ENCODE measurements at places on chromosomes 11 and 22.

DNA sequence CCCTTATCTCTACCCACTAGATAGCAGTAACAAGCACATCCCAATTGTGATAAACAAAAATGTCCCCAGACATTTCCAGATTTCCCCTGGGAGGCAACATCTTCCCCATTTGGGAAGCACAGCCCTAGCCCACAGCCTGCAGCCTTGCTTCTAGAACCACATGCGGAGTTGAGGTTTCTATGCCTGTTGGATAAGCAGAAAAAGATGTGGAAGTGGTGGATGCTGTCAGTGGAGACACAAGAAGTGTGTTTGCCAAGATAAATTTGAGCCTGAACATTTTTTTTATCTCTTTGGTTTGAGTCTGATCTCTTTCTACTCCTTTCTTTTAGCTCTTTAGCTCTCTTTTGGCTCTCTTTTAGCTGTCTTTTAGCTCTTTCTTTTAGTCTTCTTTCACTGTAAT lies 884.5 kb downstream of the NTM start:
- no peak for DNase-seq

GRCh38 chr11:17498058-17498457 lies 21.4 kb upstream of the ABCC8 start:
- DNase-seq: no peak

DNA sequence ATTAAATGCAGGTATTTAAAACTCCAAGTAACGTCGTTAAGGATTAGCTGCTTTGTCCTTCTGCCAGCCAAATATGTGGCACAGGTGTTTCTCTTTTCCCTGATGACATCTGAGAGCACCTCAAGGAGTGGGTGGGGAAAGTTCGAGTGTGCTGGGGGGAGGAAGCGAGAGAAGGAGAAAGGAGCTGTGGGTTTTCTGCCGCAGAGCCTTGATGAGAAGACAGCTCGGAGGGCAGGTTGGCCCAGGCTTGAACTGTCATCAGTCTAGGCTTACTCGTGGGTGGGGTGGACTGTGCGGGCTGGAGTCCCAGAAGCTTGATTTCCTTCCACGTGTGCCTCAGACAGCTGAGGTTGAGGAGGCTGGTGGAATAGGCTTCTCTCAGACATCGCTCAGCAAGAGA lies 15.2 kb upstream of the SORL1-AS1 start:
- DNase-seq: no peak

- no peak for DNase-seq
These were observed 14.0 kb upstream of the LRRC32 start for GRCh38 chr11:76684516-76684915.

- DNase-seq: no peak
These were observed 2.0 kb upstream of the ZNF195 start for GRCh38 chr11:3380706-3381545.

DNA sequence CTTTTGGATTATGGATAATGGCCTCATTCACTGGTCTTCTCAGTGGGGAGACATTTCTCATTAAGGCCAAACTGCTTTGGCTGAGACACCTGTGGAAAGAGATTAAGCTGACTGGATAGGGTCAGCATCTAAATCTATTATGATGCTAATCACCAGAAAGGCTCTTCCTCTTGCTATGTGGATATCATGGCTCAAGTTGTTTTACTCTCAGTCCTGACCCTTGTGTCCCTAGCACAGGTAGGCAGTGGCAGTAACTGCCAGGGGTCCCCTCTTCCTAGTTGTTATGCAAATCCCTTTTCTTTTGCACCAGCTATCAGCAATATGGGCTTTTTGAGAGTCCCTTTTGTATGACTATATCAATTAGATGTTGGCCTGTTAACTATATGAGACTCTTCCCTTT lies 335.7 kb upstream of the PLET1 start:
- no peak for DNase-seq

DNA sequence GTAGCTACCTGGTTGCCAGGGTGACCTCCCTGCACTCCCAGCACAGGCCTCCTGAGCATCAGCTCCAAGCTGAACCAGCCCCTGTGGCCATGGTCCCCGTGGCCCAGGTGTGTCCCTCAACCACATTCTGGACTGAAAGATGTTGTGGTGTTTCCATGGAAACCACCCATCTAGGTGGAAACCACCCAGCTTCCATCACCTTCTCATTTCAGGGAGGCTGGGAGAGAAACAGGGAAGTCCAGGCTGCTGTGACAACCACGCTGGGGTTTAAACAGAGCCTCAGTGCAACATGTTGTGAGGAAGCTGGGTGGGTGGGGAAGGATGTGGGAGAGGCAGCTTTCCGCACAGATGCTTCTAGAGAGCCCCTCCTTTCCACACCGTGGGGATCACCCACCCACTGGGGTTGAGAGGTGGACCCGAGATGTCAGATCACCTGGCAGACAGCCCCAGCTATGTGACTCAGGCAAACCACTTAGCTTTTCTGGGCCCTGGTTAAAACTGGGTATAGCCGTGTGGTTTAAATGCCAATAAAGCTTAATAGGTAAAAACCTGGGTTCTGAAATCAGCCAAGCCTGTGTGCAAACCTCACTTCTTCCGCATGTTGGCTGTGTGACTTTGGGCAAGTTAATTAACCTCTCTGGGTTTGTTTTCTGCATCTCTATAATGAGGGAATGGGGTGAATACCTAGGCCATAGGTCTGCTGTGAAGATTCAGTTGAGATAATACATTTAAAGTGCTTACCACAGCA lies 46.4 kb downstream of the CD82 start:
- DNase-seq: peak; percentile 35

GRCh38 chr11:106288822-106289387 lies 211.4 kb downstream of the AASDHPPT start:
- no peak for DNase-seq

DNA sequence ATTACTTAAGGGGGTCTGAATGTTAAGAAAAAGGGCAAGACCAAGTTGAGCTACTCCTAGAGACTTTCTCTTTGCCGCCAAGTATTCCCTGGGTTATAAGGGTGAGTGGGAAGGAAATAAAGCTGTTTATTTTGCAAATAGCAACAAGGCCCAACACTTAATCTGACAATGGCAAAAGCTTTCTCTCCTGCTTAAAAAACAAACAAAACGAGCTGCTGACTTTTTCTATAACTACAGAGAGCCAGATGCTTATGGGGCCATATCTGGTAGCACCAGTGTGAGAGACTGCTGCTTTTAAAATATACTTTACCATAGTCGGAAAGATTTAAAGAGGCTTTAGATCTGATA lies 2.3 kb upstream of the KDM2A start:
- no peak for DNase-seq

GRCh38 chr11:116532066-116532465 lies 240.7 kb downstream of the BUD13 start:
- DNase-seq: no peak

- no peak for DNase-seq
These were observed 67.2 kb downstream of the BMAL1 start for GRCh38 chr11:13344818-13345217.

- DNase-seq: no peak
These were observed 71.4 kb downstream of the FANCF start for GRCh38 chr11:22554221-22554620.

- no peak for DNase-seq
These were observed 19.1 kb upstream of the TP53I11 start for GRCh38 chr11:44969651-44970252.

DNA sequence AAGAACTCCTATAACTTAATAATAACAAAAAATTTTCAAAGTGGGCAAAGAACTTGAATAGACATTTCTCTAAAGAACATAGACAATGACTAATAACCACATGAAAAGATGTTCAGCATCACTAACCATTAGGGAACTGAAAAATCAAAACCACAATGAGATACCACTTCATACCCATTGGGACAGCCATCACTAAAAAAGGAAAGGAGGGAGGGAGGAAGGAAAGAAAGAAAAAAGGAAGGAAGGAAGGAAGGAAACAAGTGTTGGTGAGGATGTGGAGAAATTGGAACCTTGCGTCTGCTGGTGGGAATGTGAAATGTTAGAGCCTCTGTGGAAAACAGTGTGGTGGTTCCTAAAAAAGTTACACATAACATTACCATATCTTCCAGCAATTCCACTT lies 55.8 kb downstream of the MS4A13 start:
- no peak for DNase-seq

DNA sequence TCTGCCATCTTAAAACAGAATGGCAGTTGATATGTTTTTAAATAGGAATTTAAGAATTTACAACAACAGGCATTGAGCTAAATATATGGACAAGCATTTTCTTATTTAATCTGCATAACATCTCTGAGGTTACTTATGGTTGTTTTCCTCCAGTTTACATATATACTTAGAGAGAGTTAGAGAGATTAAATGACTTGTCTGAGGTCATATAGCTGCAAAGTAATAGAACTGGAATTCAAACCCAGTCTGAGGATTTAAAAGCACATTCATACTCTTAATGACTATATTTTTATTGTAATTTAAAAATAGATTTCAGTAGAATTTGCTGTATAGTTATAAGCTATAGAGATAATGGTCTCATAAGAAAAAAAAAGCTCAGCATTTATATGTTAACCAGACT lies 81.4 kb upstream of the GRIK4 start:
- DNase-seq: no peak

- no peak for DNase-seq
These were observed 66.9 kb downstream of the KCNQ1 start for GRCh38 chr11:2511421-2512369.

DNA sequence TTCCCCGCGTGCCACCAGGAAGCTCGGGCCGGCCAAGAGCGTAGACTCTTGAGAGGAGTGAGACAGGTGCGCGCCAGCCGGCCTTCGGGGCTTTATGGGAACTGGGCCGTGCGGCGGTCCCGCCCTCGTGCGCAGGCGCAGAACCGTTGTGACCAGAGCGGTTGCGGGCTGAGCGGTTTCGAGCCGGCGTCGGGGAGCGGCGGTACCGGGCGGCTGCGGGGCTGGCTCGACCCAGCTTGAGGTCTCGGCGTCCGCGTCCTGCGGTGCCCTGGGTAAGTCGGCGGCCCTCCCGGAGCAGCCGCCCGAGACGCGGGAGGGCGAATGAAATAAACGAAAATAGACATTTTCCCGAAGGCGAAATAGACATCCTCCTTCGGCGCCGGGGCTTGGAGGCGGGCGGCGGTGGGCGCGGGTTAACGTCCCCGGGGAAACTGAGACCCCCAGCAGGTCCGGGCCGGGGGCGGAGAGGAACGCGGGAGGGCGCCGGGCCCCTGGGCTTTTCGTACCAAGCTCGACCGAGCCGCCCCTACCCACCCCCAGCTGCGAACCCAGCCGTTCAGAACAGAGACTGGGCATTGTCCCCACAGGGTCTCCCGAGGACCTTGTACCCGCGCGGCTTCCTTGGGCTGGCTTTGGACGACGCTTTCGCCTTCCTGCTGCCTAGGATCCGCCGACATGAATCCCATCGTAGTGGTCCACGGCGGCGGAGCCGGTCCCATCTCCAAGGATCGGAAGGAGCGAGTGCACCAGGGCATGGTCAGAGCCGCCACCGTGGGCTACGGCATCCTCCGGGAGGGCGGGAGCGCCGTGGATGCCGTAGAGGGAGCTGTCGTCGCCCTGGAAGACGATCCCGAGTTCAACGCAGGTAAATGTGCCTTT lies at the start of gene ASRGL1:
Gene ASRGL1 (plus strand): TSS at position 146 of the 879 bp plus-strand sequence. CDS start 530 bp downstream, at position 676.
- DNase-seq: peak; percentile 51

DNA sequence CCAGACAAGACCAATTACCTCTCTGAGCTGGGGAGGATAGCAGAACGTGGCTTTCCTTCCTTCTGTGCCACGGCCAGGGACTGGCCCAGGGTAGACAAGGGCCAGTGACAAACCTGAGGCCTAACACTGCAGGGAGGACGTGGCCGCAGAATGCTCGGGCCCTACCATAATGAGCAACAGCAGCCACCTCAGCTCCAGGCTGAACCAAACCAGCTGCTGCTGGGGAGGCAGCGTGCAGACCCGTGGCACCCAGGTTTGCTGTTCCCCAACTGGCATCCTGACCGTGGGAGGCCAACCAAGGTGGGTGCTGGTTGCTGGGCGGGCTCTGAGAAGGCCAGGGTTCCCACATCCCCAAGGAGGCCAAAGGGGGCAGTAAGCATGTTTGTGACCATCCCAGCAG lies 83.0 kb downstream of the MORC2 start:
- DNase-seq: no peak

DNA sequence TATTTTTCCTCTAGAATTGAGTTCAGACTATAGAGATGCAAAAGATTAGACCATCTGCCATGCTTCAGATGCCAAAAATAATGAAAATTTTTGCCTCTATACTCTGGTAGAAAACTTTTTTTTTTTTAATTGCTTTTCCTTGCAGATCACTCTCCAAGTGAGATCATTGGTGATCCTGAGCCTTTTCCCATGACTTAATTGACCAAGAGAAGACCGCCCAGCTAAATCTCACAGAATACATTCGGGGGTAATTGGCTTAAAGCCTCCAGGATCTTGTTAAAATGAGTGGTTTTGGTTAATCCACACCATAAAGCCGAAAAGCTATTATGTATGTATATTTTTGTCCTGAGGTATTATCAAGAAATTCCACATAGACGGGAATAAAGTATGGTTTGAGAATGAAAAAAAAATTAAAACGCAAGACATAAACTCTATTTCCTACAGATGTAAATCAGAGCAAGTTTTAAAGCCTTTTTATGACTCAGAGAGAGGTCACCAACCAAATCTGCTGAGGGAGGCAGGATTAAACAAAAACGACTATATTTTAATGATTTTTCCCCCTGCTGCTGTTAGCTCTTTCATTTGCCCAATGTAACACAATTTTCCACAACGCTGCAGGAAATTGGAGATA lies 64.0 kb downstream of the PARVA start:
- DNase-seq: no peak

GRCh38 chr11:70860888-70861287 lies 391.5 kb downstream of the SHANK2 start:
- no peak for DNase-seq

GRCh38 chr11:90204832-90205646 lies 17.8 kb downstream of the CHORDC1 start:
- DNase-seq: no peak

DNA sequence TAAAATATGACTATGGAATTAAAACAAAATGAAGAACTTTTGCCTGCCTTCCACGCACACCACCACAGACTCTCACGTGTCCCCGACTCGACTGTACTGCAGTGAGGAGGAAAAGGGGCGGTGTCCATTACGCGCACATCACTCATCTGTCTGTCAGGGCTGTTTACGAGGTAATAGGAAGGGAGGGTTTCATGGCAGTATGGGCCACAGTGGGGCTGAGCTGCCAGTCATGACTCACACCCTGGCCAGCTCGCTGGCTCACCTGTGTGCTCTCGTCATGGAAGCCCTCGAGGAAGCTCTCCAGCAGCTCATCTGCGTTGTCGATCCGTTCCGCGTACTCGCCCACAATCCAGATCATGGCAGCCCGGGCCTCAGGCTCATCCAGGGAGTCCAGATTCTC lies 33.5 kb upstream of the RASL10A start:
- DNase-seq: no peak

GRCh38 chr11:97764605-97765004 lies 1256.1 kb upstream of the CNTN5 start:
- DNase-seq: no peak

DNA sequence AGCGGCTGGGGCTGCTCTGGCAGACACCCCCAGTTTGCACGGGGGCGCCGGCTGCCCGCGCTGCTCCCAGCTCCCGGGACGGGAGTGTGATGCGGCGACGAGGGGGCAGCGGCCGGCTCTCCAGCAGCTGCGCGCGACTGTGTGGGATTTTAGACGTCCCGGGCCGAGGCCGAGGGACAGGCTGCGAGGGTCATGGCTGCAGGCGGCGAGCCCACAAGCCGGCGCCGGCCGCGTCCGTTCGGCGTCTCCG lies 159 bp downstream of the FZD4 start:
- DNase-seq: no peak
